ENCODE measurements at places on chromosomes 13 and 19.

GRCh38 chr19:40460185-40460584 lies 5.4 kb downstream of the BLVRB start:
- DNase-seq = no peak

DNA sequence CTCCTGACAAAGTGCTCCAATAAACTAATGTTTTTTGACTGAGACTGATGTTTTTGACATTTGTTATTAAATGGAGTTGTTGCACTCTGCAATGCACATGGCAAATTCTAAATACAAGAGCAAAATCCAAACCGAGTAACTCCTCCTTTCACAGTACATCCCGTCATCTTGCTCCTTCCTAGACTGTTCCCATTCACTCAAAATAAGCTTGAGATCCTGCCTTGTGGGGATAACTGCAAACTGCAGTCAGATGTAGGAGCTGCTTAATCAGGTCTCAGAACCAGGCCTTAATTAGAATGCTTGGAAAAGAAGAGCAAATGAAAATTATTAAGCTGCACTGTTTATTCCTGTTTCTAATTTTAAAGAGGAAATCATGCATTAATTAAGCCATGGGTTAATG lies 134.8 kb upstream of the SPRY2 start:
- no peak for DNase-seq

DNA sequence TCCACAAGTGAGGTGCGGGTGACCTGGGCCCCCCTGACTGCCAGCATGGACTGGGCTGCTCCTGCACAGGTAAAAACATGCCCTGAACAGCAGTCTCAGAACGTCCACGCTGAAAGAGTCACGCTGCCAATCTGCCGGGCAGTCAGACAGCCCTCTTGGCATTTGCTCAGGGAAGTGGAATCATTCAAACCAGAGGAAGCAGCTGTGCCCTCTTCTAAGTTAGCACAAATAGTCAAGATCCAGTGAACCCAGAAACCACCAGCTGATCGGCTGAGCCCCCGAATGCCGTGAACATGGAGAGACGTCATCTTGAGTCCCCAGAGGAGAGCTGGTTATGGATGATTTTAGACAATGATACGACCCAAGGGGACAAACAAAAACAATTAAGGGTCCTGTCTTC lies 34.4 kb downstream of the KLF2 start:
- DNase-seq = no peak

- DNase-seq = no peak
Observed at GRCh38 chr13:41608839-41609177, 151.5 kb downstream of the RGCC start.

DNA sequence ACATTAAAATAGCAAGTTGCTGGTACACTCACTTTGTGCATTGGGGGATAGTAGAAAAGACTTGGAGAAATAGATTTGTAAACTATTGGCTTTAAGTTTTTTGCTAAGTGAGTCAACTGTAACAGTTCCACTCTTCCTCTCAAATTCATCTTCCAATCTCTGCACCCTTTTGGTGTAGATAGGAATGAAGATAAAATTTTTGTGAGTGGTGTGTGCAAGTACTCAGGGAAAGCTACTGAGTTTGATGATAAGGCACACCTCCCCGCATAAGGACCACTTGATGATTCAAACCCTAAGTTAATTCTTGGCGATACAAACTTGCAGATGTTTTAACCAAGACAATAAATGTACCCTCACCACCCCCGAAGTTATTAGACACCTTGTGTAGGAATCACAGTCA lies 168.3 kb upstream of the SLITRK1 start:
- no peak for DNase-seq

DNA sequence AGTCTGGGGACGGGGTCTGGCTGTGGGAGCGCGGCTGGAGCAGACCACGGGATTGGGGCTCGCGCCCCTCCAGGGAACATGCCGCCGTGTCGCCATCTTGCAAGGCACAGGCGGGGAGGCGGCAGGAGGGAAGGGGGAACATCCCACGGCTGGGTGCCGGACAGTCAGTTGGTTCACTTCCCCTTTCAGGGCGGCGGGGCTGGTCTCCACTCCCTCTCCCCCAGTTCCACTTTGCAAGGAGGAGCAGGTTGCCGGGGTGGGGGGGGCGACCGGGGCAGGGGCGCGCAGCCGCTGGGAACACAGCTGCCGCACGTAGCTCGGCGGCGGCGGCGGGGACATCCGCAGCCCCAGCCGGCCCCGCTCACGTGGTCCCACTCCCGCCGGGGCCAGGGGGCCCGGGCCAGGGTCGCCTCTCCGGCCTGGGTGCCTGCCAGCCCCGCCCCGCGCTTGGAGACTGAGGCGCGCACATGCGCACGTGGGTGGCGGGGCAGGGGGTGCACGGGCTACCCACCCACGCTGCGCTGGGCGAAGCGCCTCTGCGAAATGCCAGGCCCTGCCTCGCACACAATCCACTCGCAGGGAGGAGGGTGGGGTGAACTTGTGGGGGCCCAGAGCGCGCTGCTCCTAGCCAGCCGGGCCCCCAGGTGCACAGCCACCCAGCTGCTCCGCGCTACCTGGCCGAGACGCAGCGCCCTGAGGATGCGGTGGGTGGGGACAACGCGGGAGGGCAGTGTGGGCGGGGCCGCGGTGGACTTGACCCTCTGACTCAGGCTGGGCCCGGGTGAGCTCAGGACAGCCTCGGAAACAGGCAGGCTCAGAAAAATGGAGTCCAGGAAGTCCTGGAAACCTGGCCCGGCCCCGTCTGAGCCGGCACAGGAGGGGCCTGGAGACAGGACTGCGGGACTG lies 6.4 kb downstream of the KLF16 start:
- DNase-seq = peak; percentile 62

- no peak for DNase-seq
Observed at GRCh38 chr13:61692691-61693090, 277.0 kb upstream of the PCDH20 start.

- DNase-seq = no peak
Observed at GRCh38 chr19:21566073-21566472, 60.7 kb downstream of the ZNF429 start.

DNA sequence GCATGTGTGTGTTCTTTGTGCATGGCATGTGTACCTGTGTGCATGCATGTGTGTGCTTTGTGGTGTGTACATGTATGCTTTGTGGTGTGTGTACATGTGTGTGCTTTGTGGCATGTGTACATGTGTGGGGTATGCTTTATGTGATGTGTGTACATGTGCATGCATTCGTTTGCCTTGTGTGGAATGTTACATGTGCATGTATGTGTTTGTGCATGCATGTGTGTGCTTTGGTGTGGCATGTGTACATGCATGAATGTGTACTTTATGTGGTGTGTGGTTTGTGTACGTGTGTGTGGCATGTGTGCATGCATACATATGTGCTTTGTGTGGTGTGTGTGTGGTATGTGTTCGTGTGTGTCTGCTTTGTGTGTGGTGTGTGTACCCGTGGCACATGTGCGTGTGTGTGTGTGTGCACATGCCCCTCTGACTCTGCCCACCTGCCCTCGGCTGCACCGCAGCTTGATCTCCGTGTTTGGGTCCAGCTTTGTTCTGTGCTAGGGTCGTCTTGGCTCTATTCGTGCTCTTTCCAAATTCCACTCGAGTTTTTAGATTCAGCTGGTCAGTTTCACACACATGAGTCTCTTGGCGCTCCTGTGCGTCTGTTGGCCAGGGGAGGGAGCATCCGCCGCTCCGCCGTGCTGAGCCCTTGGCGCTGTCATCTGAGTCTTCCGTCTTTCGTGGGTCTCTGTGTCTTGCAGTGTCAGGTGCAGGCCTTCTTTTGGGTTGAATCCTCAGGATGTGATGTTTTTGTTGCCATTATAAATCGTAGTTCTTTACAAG lies 46.5 kb upstream of the TFDP1 start:
- no peak for DNase-seq

DNA sequence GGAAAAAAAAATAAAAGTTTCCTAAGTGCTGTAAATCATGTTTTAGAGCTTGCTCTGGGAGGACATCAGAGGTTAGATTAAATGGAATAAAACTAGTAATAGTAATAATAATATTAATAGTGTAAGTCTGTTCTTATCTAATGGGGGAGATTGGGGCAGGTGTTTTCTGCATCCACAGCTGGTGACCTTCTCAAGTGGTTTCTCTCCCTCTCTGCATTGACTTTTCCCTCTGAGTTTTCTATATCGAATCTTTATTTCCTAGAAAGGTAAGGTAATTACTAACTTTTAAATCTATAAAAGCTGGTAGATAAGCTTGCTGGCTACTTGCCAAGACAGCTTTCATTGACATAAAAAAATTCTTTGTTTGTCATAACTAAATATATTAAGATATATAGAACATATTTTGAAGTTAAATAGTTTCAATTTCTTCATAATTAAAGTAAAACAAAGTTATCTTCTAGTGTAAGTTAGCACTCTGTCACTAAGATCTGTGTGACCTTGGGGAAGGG lies 49.6 kb upstream of the DIAPH3 start:
- no peak for DNase-seq

DNA sequence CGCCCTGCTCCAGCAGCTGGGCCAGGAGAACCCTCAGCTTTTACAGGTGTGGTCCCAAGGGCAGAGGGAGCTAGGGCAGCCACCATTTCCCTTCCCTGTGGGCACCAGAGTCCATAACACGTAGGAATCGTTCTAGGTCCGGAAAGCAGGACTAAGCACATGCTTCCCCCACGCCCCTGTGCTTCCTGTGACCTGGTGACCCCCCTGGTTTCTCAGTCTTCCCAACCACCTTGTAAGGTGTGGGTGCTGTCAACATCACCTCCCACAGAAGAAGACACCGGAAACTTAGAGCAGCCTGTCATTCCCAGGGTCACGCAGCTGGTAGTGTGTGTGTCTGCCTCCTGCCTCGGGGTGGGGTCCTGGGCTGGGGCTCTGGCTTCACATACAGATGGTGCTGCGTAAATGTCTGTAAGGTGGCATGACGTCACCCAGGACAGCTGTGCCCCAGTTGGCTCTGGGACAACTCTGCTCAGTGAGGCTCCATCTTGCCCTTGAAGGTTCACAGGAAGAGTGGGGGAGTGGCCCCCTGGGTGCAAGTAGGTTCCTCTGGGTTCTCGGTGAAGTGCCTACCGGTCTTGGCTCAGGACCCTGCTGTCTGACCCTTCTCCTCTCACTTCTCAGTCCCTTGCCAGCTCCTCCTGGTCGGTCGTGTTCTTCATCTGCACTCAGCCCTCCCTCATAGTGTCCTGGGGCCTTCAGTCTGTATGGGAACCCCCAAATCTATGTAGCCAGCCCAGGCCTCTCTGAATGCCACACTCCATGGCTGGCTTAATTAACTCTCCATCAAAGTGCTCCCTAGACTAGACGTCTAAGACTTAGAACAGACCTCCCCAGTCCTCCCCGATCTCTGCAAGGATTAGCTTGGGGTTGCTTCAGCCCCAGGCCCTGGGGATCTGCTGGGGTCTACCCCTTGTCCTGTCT lies 4.0 kb downstream of the RAD23A start:
- no peak for DNase-seq

DNA sequence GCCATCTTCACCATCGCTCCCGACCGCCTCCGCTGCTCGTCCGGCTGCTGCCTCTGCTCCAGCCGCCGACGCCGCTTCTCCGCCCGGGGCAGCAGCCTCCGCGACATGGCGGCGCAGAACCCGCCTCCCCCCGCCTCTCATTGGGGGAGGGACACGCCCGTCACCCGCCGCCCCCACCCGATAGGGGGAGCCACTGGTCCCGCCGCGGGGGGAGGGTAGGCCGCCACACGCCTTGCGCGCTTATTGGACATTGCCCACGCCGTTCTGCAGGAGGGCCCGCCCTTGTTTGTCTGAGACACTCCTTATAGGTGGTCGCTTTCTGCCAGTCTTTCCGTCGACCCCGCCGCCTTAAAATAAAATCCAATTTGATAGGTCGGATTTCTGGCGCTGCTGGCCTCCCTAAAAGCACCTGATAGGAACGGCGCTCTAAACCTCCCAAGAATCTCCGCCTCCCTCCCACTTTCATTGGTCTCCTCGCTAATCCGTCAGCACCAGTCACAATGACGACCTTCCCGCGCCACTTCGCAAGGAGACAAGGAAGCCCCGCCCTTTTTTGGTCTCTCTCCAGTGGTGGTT lies at the start of gene HNRNPL:
HNRNPL (minus strand) TSS at position 127 of the 576 bp plus-strand sequence; CDS start at position 107, 20 bp downstream.
- peak; percentile 99 for DNase-seq

- DNase-seq = no peak
Observed at GRCh38 chr13:103140001-103140671, 73.9 kb upstream of the SLC10A2 start.

GRCh38 chr13:101346161-101346560 lies 70.1 kb downstream of the NALCN start:
- DNase-seq = no peak

GRCh38 chr19:53985863-53986262 lies 5.6 kb upstream of the CACNG6 start:
- DNase-seq = no peak

DNA sequence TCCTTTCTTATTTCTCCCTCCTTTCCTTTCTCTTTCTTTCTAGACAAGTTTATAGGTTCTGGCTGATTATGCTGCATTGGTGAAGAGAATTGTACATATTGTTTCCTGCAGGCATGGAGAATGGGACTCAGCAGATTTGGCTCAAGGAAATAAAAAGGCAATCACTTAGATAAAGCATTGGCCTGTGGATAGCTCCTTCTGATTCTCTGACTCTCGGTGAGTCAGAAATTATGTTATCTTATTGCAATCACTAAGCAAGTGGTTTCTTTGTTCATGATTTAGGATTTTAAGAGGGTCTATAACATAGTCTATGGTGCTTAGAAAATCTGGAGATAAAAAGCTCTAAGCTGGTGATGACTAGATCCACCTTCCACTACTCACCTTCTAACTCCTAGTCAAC lies 54.0 kb upstream of the POSTN start:
- no peak for DNase-seq

DNA sequence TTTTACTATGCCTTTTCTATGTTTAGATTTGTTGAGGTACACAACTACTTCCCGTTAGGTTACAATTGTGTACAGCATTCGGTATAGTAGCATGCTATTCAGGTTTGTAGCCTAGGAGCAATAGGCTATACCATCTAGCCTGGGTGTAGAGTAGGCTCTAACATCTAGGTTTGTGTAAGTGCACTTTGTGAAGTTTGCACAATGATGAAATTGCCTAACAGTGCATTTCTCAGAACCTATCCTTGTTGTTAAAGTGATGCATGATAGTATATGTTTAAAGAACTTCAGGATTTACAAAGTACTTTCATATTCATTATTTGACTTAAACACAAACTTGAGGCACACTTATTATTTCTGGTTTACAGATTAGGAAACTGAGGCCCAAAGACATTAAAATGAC lies 11.5 kb upstream of the SERPINE3 start:
- DNase-seq = no peak

DNA sequence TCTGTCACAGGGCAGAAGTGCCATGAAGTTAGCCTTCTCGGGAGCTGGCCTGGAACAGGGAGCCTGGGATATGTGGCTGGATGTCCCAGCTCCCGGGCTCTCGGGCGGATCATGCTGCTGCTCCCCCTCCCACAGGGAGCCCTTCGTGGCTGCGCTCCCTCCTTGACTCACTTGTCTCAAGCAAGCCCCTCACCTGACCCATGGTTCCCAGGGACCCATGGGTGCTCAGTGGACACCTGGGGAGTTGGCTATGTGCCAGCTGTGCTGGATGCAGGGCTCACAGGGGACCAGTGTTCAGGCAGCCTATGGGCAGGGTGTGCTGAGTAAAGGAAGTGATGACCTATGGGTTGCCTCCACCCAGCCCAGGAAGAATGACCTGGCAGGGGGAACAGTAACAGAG lies 213.1 kb upstream of the SGCG start:
- DNase-seq = no peak
